ENCODE measurements at places on chromosomes 3 and 15. TPM values are rescaled to one million over a fixed set of nuclear protein-coding genes. Genes with fewer than 3 reads are reported as not detected.

- no peaks in the 10 kb centered on the region for H3K27me3 ChIP-seq
- DNase-seq: no peak
- no peaks in the 10 kb centered on the region for H3K4me1 ChIP-seq
- H3K27ac ChIP-seq: no peak overlapping the region
- H3K4me3 ChIP-seq: no peak overlapping the region
- H3K36me3 ChIP-seq: no peaks in the 10 kb centered on the region
These were observed 8.1 kb upstream of the FAN1 start for GRCh38 chr15:30895461-30896210.

DNA sequence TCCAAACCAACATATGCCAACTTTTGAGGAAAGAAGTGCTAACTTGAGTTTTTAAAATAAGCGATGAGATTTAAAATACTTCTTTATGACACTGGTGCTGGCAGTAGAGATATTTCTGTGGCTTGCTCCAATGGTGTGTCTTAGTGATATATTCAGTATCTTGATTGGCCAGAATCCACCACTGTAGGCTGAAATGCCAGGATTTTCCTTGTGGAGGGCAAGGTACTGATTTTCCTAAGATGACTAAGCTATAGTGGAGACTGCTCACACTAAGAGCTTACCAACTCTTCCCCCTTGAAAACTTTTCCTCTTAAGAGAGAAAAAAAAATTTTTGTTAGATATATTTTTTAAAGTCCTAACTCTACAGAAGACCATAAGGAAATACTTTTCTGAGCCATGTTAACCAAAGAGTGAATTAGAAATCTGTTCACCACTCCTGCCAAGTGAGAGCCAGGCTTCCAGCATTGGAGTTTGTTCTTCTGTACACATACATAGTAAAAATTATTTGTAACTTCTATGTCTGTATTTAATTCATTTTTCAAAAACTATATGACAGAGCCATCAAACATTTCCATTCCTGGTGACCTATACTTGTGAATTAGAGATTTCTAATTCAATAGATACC lies 109.1 kb downstream of the PPP2R3A start:
- no peak overlapping the region for H3K4me3 ChIP-seq
- no peaks in the 10 kb centered on the region for H3K27me3 ChIP-seq
- no peak overlapping the region for H3K27ac ChIP-seq
- DNase-seq: no peak
- peaks cover 9% of the 10 kb centered on the region for H3K4me1 ChIP-seq

- no peak overlapping the region for H3K4me3 ChIP-seq
- H3K27me3 ChIP-seq: no peaks in the 10 kb centered on the region
- H3K4me1 ChIP-seq: no peaks in the 10 kb centered on the region
- no peaks in the 10 kb centered on the region for H3K36me3 ChIP-seq
These were observed 757.7 kb downstream of the GRM7 start for GRCh38 chr3:7618606-7619005.

- no peaks in the 10 kb centered on the region for H3K27me3 ChIP-seq
- peak; percentile 38 for DNase-seq
- H3K36me3 ChIP-seq: no peaks in the 10 kb centered on the region
- H3K4me1 ChIP-seq: no peaks in the 10 kb centered on the region
- no peak overlapping the region for H3K4me3 ChIP-seq
- H3K27ac ChIP-seq: no peak overlapping the region
These were observed 184.8 kb upstream of the CHL1 start for GRCh38 chr3:11734-12133.

GRCh38 chr3:127206154-127206553 lies 13.2 kb downstream of the PRR23E start:
- H3K27me3 ChIP-seq: no peaks in the 10 kb centered on the region
- H3K27ac ChIP-seq: peak overlapping the region; percentile 56
- no peak for DNase-seq
- H3K4me1 ChIP-seq: no peaks in the 10 kb centered on the region

- no peak overlapping the region for H3K4me3 ChIP-seq
- H3K36me3 ChIP-seq: no peaks in the 10 kb centered on the region
- no peak overlapping the region for H3K27ac ChIP-seq
- no peaks in the 10 kb centered on the region for H3K27me3 ChIP-seq
These were observed 30.5 kb upstream of the CHL1 start for GRCh38 chr3:166071-166470.

DNA sequence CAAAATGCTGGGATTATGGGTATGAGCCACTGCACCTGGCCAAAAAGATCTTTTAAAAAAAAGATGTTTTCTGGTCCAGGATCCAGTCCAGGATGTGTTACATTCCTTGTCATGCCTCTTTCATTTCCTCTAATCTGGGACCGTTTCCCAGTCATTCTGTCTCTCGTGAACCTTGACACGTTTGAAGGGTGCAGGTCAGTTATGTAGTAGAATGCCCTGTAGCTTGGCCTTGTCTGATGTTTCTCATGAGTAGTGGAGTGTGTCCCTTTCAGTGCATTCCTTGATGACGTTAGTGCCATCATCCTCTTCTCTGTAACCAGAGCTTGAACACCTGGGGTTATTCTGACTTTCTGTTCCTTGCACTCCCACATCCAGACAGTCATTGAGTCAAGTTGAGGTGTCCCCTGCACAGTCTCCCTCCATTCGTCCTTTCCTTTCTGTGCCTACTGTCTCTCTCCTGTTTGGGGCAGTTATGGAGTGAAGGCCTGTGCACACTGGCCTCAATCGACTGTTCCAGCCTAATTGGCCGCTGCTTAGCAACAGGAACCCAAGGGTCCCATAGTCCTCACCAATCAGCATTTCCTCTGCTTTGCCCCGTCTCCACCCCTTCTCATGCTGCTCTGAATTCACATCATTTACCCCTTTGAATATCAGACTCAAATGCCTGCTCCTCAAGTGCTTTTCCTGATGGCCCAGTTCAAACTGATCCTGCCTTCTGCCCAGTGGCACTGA lies 5.5 kb downstream of the FAM81A start:
- no peak overlapping the region for H3K27ac ChIP-seq
- H3K36me3 ChIP-seq: no peaks in the 10 kb centered on the region
- H3K27me3 ChIP-seq: no peaks in the 10 kb centered on the region
- peaks cover 8% of the 10 kb centered on the region for H3K4me1 ChIP-seq
- DNase-seq: no peak

GRCh38 chr15:75591655-75592364 lies 12.7 kb upstream of the PTPN9 start:
- peaks cover 34% of the 10 kb centered on the region for H3K36me3 ChIP-seq
- DNase-seq: no peak
- no peak overlapping the region for H3K27ac ChIP-seq
- no peaks in the 10 kb centered on the region for H3K27me3 ChIP-seq

- no peaks in the 10 kb centered on the region for H3K36me3 ChIP-seq
- H3K4me3 ChIP-seq: no peak overlapping the region
- peaks cover 1% of the 10 kb centered on the region for H3K4me1 ChIP-seq
- no peaks in the 10 kb centered on the region for H3K27me3 ChIP-seq
- DNase-seq: no peak
- no peak overlapping the region for H3K27ac ChIP-seq
These were observed 52.0 kb downstream of the LPP start for GRCh38 chr3:188205992-188206416.

- no peaks in the 10 kb centered on the region for H3K4me1 ChIP-seq
- H3K4me3 ChIP-seq: no peak overlapping the region
- H3K27ac ChIP-seq: no peak overlapping the region
- DNase-seq: no peak
These were observed 85.6 kb downstream of the BCHE start for GRCh38 chr3:165751637-165752036.

GRCh38 chr3:133401374-133402135 lies 1.7 kb downstream of the BFSP2 start:
- no peak overlapping the region for H3K27ac ChIP-seq
- no peaks in the 10 kb centered on the region for H3K4me1 ChIP-seq
- H3K4me3 ChIP-seq: no peak overlapping the region
- no peak for DNase-seq
- H3K36me3 ChIP-seq: no peaks in the 10 kb centered on the region
- no peaks in the 10 kb centered on the region for H3K27me3 ChIP-seq

- H3K27ac ChIP-seq: no peak overlapping the region
- DNase-seq: no peak
- H3K4me3 ChIP-seq: no peak overlapping the region
These were observed 297.1 kb upstream of the RARB start for GRCh38 chr3:25130724-25131520.

DNA sequence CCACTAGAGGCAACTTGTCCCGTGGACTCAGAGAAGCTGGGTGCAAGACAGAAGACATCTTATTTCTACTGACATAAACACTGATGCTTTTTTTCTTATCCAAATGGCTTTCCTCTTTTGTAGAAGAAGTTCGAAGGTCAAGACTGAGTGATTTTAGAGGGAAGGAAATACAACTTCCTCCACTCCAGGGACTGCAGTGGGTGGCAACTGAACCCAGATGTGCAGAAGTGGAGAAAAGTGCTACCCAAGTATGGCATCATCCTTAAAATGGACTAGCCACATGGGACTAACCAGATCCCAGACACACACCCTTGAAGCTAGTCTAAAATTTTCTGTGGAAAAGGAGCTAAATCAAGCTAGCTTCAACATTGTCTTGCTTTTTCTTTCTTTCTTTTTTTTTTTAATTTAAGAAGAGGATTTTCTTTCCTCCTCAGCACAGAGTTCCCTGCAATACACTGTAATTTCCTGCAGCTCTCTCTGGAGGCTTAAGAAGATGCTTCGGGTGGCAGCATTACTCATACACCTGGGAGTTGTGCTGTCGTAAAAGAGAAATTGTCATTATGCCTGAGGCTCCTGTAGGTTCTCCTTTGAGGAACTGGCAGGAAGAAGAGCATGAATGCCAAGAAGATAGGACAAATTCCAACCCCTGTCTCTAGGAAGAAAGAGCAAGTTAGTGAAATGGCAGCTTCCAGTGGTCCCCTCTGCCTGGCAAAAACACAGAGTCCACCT lies 3.8 kb upstream of the FRMD4B start:
- H3K27me3 ChIP-seq: no peaks in the 10 kb centered on the region
- H3K27ac ChIP-seq: no peak overlapping the region
- no peak overlapping the region for H3K4me3 ChIP-seq
- no peak for DNase-seq

DNA sequence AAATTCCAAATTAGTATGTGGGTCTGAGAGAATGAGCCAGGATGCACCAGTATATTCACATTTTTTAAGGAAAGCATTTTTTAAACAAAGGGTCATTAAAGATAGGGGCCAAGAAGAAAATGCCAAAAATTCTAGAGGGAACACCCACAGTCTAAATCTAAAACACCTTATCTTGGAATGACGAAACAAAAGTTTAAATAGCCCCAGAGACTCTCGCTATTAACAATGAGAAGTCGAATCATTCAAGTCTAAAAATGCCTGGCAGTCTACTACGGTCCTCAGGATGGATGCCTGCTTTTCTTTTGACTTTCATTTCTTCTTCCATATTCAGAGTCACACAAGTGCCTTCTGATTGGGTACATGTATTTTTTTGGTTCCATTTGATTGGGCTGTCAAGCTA lies 66.3 kb downstream of the SSUH2 start:
- H3K36me3 ChIP-seq: no peaks in the 10 kb centered on the region
- H3K27ac ChIP-seq: peak overlapping the region; percentile 10
- no peaks in the 10 kb centered on the region for H3K27me3 ChIP-seq
- no peak overlapping the region for H3K4me3 ChIP-seq
- DNase-seq: no peak

DNA sequence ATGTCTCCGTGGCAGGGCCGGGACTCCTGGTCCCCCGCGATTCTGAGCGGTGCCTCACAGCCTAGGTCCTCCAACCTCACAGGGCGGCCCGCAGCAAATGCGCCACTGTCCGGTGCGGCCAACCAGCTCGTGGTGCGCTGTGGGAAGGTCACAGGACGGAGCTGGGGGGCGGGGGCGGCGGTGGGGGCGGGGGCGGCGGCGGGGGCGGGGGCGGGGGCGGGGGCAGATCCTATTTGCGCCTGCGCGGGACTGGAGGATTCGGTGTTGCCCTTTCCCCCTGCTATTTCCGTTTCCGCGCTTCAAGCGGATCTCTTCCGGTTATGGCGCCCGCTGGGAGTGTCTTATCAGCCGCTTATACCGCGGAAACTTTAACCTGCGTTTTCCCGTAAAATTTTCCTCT lies 106.7 kb upstream of the SNRPN start:
- no peak for DNase-seq
- H3K4me3 ChIP-seq: peak overlapping the region; percentile 30
- no peak overlapping the region for H3K27ac ChIP-seq
- no peaks in the 10 kb centered on the region for H3K27me3 ChIP-seq
- no peaks in the 10 kb centered on the region for H3K36me3 ChIP-seq

GRCh38 chr3:184455991-184456390 lies 76.1 kb downstream of the CHRD start:
- H3K27ac ChIP-seq: no peak overlapping the region
- H3K4me3 ChIP-seq: no peak overlapping the region
- H3K4me1 ChIP-seq: no peaks in the 10 kb centered on the region
- H3K36me3 ChIP-seq: no peaks in the 10 kb centered on the region
- H3K27me3 ChIP-seq: no peaks in the 10 kb centered on the region
- DNase-seq: no peak

GRCh38 chr3:42666022-42666421 lies 12.5 kb downstream of the ZBTB47 start:
- no peak for DNase-seq
- H3K4me1 ChIP-seq: no peaks in the 10 kb centered on the region
- no peaks in the 10 kb centered on the region for H3K27me3 ChIP-seq
- H3K27ac ChIP-seq: no peak overlapping the region
- no peak overlapping the region for H3K4me3 ChIP-seq
- no peaks in the 10 kb centered on the region for H3K36me3 ChIP-seq

DNA sequence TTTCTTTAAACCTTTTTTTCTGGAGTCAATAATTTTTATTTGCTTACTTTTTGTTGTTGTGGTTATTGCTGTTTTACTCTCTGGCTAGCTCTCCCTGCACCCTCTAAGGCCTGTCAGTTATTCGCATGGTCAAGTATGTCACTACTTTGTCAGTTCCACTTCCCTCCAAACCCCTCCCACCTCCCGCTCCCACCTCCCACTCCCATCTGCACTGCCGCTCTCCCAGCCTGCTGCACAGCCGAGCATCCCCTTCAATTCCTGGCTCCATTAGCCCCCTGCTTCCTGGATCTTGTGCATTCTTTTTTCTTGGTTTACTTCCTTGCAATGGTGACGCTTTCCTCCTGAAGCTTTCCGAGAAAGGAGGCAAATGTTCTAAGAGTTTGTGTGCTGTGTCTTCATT lies 218.0 kb downstream of the XXYLT1 start:
- H3K4me3 ChIP-seq: no peak overlapping the region
- H3K27ac ChIP-seq: no peak overlapping the region

DNA sequence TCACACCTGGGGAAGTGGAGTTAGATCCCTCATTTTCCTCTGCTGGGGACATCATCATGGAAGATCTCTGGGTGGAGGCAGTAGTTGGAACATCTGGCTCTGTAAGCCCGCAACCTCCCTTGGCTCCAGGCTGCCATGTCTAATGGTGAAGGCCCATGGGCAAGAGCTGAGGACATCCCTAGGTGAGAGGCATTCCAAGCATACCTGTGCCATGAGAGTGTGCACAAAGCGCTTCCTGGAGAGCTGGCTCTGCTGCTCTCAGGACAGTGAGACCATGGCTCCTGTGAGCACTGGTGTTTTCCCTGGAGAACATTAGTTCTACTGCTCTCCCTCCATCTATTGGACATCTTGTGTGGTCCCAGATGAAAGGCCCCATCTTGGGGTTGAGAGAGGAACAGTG lies 7.7 kb downstream of the MAPKAPK3 start:
- no peak overlapping the region for H3K27ac ChIP-seq
- H3K4me3 ChIP-seq: no peak overlapping the region
- peaks cover 85% of the 10 kb centered on the region for H3K4me1 ChIP-seq
- H3K27me3 ChIP-seq: no peaks in the 10 kb centered on the region

- no peak overlapping the region for H3K27ac ChIP-seq
- no peak overlapping the region for H3K4me3 ChIP-seq
- H3K4me1 ChIP-seq: peaks cover 14% of the 10 kb centered on the region
- DNase-seq: no peak
These were observed 30.6 kb downstream of the ACP3 start for GRCh38 chr3:132347811-132348210.

Gene TMOD3
- total RNA-seq: 73.7 TPM

Gene CX3CR1
- total RNA-seq: 14.1 TPM

Gene PRKCD
- 103 TPM for total RNA-seq

Gene ZPLD1
- total RNA-seq: not detected

Gene GRIP2
- 1.1 TPM for total RNA-seq

Gene CPNE9
- 0.44 TPM for total RNA-seq

Gene OIP5
- 0.62 TPM for total RNA-seq

Gene CLDN11
- total RNA-seq: 22.4 TPM

Gene IL5RA
- 5.6 TPM for total RNA-seq
